GM04503 (cell line): ENCODE measurements at places on chromosomes 7 and 10.

- DNase-seq, result no peak
Observed at GRCh38 chr10:28624351-28624750, 53.0 kb upstream of the BAMBI start.

DNA sequence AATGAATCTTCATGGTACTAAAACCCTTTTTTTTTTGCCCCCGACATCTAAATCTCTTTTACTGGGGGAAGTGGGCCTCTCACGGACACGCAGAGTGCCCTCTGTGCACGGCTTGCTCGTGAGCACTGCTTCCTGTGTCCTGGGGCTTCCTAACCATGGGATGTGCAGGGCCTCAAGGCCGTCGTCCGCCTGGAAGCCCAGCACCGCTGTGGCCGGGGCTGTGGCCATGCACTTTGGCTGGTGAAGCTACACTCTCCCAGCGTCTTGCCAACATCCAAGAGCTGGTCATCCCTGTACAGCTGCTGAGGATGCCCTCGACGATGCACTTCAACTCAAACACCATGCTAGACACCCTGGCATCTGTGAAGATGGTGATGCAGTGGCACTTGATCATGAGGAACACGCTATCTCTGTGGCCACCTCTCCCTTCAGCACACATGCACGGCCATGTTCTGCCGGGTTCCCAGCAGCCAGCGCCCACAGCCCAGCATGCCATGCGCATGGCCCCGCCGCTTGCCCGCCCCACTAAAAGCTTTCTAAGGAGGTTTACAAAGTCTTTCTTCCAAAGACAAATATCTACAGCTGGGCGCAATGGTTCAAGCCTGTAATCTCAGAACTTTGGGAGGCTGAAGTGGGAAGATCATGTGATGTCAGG, 326.5 kb downstream of the PARD3 start:
- DNase-seq, result no peak

DNA sequence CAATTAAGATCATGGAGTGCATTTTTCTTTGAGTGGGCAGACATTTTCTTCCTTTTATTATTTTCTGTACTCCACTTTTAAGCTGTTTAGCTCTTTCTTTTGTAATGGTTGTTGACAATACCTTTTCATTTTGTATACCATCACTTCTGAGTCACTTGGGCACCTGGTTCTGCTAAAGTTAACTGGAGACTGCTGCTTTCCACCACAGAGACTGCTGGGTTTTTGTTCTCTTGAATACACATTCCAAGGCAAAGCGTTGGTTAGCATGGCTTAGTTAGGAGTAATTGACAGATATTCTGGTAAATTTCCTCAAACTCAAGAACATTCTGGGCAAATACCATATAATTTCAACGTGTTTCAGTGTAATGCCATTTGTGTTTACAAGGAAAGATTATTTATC, 541.9 kb upstream of the CELF2 start:
- DNase-seq, result no peak

DNA sequence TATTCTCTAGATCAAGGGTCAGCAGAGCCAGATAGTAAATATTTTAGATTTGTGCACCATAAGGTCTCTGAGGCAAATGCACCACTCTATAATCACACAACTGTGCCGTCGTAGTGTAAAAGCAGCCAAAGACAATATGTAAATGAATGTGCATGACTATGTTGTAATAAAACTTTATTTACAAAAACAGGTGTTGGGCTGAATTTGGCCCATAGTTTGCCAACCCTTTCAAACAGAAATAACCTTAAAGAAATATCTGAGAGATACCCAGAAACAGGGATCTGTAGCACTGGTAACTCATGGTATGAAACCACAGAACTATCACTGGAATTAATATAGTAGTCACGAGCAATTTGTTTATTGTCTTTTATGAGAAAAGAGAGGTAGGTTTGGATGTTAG, 86.0 kb downstream of the ARID5B start:
- no peak for DNase-seq

- DNase-seq, result no peak
Observed at GRCh38 chr10:74624501-74624900, 201.9 kb upstream of the KAT6B start.

- no peak for DNase-seq
Observed at GRCh38 chr7:68180761-68181160, 1184.1 kb downstream of the TYW1 start.

- no peak for DNase-seq
Observed at GRCh38 chr10:91357497-91357896, 52.6 kb upstream of the HECTD2 start.

DNA sequence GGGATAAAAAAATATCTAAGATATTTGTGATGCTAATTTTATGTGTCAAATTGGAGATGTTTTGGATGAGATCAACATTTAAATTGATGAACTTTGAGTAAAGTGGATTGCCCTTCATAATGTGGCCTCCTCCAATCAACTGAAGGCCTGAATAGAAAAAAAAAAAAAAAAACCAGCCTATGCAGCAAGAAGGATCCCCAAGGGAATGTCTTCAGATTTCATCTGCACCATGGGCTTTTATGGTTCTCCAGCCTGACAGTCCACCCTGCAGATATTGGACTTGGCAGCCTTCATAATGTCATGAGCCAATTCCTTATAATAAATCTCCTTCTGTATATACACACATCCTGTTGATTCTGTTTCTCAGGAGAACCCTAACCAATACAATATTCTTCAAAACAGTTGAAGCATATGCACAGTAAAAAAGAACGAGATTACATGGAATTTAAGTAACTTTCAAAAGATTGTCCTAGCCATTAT, 316.9 kb upstream of the PLXDC2 start:
- DNase-seq, result no peak

DNA sequence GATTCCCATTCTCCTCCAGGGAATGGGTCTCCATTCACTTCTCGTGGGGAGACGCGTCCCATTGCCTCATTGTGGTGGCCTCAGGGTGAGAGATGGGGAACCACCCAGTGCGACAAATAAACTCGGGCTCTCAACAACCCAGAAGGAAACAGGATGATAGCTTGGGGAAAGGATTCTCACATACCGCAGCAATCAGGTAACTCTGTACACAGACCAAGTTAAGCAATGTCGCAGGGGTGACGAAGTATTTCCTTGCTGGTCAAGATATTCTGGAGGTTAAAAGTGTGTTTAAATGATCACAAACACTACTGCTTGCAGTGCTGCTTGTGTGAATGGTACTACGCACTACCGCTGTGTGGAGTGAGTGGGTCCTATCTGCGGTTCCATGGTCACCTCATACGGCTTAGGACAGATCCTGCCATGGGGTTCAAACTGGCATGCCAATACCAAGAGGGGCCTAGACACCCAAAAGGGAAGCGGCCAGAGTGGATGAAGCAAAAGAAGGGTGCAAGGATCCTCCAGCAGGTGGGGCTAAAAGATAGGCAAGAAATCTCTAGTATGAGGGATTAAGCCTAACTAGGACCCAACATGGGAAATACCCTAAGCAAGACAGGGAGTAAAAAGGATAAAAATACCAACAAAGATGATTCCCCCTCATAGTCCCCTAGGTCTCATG, 143.8 kb upstream of the TMEM106B start:
- DNase-seq, result no peak

- DNase-seq, result peak; percentile 87
Observed at GRCh38 chr7:75962607-75963380, 31.6 kb downstream of the TMEM120A start.

- DNase-seq, result peak; percentile 3
Observed at GRCh38 chr10:75772153-75772887, 340.9 kb downstream of the LRMDA start.

DNA sequence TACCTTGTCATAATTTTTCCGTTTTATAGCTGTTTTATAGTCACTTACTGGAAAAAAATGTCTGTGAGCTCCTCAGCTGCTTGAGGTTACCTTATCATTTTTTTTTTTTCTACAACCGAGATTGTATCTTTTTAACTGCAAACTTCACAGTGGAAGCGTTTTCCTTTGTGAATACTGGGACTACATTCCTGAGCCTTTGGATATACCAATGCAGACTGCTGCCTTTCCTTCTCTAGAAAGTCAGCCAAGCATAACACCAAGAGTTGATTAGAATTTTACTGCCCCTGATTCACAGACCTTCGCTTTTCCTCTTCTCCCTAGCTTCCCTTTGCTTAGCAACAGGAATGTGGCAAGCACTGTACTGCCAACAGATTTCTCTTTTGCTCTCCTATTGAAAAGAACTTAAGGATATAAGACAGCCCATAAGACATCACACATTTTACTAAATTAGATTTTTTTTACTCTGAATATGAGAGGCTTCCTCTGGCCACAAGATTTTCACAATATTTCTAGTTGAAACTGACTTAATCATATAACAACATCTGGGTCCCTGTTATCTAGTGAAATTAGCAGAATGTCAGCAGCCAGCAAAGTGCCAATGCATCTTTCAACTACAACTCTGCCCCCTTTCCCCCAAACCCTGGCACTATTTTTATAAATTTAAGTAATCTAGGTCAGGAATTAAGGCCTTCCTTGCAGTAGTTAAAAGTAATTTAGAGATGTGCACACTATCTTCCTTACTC, 170.6 kb downstream of the PRKG1 start:
- DNase-seq, result peak; percentile 90

DNA sequence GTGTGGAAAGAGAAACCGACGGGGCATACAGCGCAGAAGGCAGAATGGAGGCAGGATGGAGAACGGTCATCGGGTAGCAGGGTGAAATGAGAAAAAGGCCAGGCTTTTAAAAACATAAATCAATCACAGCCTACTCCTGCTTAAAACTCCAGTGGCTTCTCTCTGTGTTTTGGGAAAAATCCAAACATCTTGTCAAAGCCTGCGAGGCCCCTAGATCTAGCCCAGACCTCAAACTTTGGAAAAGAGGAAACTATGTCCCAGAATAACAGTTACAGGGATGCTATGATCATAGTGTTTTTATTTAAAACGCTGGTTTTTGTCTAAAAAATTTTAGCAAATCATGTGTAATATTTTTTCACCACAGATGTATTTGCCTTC, 41.1 kb downstream of the PPP1R3C start:
- no peak for DNase-seq

DNA sequence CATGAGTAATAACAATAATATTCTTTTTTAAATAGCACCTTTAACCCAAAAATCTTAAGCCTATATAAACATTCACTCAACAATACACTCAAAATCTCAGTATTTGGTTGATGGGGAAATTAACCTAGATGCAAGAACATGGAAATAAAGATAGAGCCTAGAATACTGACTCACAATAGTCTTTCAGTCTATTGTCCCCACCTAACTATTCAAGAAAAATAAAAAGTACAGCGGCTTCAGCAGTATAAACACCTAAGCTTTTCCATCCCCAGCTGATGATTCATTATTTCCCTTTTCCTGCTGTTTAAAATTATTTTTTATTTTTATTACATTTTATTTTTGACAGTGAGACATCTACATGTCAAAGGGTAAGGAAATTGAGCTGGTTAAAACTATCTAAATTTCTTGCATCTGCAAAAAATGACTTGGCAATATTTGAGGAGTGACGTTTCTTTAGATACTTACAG, 201.4 kb downstream of the FZD1 start:
- no peak for DNase-seq
